ENCODE measurements at places on chromosomes 16 and 17.

GRCh38 chr16:84044118-84044488 lies 1.5 kb upstream of the SLC38A8 start:
- peak; percentile 21 for DNase-seq

DNA sequence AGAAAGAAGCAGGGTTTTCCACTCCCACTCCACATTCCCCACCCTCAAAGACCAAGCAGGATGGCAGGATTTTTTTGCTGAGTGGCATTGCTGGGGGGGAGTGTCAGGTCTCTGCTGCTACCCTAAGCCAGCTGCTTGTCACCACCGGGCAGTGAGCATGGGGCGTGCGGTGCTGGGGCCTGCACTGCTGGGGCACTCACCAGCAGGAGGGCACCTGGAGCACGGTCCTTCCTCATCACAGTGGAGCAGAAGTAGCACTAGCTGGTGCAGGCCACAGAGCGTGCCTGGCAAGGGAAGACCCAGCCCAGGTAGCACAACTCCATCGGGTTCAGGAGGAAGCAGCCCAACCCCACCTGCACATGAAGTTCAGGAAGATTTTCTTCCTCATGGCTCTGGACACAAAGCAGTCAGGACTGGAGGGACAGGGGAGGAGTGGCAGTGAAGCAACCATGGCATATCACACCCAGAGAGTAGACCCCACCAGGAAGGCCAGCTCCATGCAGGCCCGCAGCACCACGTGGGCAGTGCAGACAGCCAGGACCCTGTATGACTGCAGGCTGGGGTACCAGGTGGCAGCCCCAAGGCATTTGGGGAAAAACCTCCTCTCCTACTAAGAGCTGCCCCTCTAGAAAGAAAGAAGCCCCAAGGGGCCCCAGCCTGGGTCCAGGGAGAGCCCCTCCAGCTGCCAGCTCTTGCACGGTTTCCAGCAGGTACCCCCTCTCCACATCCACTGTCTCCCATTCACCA lies 16.7 kb upstream of the MYO18A start:
- no peak for DNase-seq

GRCh38 chr16:67254801-67255552 lies 6.2 kb downstream of the SLC9A5 start:
- no peak for DNase-seq

DNA sequence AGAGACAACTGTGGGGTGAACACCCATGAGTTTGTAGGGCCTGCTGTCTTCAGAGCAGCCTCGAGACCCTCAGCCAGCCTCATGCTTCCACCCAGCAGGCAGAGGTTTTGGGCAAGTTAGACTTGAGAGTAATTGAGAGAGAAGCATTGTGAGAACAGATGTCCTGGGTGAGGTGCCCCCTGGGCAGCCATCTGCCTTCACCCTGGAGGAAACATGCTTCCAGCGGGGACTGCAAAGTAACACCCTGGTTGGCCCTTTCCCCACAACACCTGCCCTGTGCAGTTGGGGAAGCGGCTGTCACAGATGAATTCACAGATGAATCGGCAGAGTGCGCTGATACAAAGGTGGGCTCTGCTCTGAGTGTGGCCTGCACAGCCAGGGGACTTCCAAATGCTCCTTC lies 23.4 kb downstream of the ATPAF2 start:
- DNase-seq: no peak

GRCh38 chr16:58037365-58038057 lies 12.0 kb downstream of the MMP15 start:
- DNase-seq: no peak

DNA sequence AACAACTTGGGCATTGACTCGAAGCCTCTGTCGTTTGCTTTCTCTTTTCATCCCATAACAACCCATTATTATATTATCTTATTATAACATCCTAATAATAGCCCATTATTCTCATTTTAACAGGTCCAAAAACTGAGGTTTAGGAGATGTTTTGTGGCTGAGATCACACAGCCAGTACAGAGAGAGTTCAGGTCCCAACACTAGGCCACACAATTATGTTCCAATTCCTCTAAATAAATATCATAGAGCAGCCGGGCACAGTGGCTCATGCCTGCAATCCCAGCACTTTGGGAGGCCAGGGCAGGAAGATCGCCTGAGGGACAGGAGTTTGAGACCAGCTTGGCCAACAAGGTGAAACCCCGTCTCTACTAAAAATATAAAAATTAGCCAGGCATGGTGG lies 40.3 kb upstream of the KIFC3 start:
- DNase-seq: no peak

GRCh38 chr16:81293909-81294802 lies 20.6 kb upstream of the GAN start:
- no peak for DNase-seq

DNA sequence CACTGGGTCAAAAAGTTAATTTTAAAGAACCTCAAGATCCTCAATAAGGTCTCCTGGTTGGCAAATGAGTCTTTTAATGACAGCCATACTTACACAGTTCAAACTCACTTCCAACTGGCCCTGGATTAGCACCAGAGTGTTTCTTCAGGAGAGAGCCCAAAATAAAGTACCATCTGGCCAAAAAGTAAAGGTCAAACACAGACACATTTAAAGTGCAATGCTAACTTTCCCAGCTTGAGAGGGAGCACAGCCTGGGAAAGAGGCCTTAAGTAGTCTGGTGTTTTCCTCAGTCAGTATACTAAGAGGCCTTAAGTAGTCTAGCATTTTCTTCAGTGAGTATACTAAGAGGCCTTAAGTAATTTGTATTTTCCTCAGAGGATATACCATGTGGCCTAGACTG lies 46.6 kb upstream of the ERN1 start:
- no peak for DNase-seq

GRCh38 chr16:74874123-74874522 lies 99.5 kb upstream of the FA2H start:
- no peak for DNase-seq

- DNase-seq: peak; percentile 75
Observed at GRCh38 chr17:74736513-74737298, at the start of gene RAB37. Gene RAB37 (plus strand): TSS chr17:74737256. CDS start chr17:74737273, 17 bp downstream.

- DNase-seq: peak; percentile 73
Observed at GRCh38 chr17:35433075-35433894, 985 bp upstream of the SLFN12 start.

DNA sequence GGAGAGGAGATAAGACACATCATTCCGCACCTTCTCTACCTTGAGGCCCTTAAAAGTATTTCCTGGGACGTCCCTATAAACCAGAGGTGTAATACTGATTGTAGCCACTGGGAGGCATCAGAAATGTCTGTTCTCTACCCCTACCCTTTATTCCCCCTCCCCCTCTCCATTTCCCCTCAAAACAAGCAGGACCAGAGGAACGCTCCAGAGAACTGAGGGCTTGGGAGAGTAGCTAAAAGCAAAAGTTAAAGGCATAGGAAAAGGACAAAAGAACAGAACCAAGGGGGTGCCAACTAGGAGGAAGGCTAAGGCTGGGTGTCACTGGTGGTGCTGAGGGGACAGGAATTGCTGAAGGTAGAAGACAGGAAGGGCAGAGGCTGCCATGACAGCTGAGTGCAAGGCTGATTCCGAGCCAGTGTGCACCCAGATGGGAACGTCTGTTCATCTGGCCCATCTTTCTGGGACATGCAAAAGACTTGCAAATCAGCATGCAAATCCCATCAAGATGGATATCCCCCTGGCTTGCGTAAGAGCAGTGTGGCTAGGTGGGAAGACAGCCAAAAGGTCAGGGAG lies 6.7 kb downstream of the CAMTA2 start:
- DNase-seq: no peak

- no peak for DNase-seq
Observed at GRCh38 chr16:4208341-4208751, 33.5 kb downstream of the SRL start.

GRCh38 chr17:52233176-52233575 lies 74.7 kb upstream of the CA10 start:
- no peak for DNase-seq

DNA sequence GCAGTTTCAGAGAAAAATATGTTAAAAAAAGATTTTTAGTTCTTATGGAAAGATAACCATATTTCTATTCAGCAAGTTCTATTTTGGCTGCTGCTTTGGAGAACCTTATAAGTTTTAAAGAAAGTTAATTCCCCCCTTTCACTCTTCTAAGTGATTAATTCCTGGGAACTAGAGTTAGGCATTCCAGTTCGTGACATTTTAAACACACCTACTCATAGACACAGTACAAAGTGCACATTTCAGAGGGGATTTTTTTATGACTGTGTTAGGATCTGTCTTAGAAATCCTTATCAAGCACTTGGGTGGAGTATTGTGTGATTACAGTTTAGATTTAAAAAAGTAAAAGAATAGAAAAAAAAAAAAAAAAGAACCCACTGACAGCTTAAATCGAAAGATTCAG lies 3.5 kb upstream of the CDH11 start:
- no peak for DNase-seq

GRCh38 chr17:44847586-44847985 lies at the start of gene HIGD1B:
Gene HIGD1B (plus strand): TSS chr17:44847883. CDS start chr17:44848153, 270 bp downstream.
- DNase-seq: no peak

- DNase-seq: no peak
Observed at GRCh38 chr17:61317779-61318178, 81.9 kb upstream of the TBX2 start.

- no peak for DNase-seq
Observed at GRCh38 chr17:80930335-80931279, 61.0 kb upstream of the CHMP6 start.

- no peak for DNase-seq
Observed at GRCh38 chr16:1366712-1367299, 15.1 kb downstream of the GNPTG start.

GRCh38 chr17:69605571-69605970 lies 191.1 kb downstream of the MAP2K6 start:
- no peak for DNase-seq

GRCh38 chr17:17846645-17847044 lies 9.9 kb upstream of the SREBF1 start:
- no peak for DNase-seq

DNA sequence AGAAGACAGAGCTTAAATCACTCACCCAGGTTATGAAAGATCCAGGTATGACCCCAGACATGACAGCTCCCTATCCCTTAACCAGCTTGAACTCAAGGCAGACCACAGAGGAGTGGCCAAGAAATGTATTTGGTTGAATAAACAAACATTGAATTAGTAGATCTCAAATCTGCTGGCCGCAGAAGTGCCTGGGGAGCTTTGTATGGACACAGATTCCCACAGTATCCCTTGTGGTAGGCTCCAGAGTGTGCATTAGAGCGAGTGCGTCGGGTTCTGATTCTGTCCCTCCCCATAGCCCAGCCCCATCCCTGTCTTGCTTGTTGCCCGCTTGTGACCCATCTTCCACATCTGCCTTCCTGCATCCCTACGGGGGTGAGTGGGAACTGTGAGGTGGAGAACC lies 118.8 kb upstream of the FOXF1 start:
- DNase-seq: no peak

- no peak for DNase-seq
Observed at GRCh38 chr16:4604401-4604800, 10.3 kb downstream of the UBALD1 start.

GRCh38 chr17:32794533-32795246 lies 82.2 kb downstream of the MYO1D start:
- no peak for DNase-seq

DNA sequence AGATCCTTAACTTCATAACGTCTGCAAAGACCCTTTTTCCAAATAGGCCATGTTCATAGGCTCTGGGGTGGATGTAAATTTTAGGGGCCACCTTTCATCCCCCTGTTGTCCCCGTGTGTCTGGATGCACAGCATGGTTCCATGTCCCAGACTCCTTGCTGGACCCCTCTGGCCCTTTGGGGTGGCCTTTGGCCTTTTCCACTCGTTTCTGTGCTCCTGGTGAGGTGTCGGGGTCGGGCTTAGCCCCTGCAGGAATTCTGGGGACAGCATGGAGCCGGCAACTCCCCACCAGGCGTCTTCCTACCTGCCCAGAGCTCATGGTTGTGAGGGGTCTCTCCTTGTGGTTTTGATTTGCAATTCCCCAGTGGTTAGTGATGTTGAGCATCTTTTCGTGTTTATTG lies 183.5 kb downstream of the SEC14L1 start:
- DNase-seq: peak; percentile 41

DNA sequence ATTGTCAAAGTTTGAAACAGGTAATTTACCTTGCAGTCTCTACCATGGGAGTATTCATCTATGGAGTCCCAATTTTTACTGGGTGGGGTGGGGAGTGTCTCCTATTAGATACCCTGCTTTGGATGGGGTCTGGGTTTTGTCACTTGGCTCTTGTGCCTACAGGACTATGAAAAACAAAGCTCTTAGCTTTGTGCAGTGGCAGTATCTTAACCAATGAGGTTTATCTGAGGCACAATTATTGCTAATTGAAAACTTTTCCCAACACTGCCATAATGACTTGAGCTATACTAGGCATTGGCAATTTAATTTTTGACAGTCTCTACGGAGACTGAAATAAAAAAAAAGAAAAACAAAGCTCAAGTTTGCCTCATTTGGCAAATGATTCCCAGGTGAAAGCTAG lies 3.8 kb upstream of the ZFP90 start:
- DNase-seq: no peak

DNA sequence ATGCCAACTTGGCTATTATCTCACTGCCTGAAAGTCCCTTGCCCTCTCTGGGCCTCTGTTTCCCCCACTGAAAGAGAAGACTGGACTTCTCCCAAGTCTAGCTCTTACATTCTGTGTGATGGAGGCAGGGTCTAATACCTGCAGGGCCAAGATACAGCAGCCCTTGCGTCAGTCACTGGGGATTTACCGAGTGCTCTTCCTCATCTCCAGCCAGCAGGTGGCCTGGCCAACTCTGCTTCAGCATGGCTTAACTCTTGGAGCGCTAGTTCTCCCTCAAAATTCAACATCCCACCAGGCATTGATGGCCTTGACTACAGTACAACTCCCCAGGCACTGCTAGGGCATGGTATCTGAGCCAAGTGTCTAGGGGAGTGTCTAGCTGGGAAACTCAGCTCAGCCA lies 19.9 kb upstream of the MTMR4 start:
- no peak for DNase-seq

- no peak for DNase-seq
Observed at GRCh38 chr16:5027086-5027485, 6.6 kb downstream of the NAGPA start.

DNA sequence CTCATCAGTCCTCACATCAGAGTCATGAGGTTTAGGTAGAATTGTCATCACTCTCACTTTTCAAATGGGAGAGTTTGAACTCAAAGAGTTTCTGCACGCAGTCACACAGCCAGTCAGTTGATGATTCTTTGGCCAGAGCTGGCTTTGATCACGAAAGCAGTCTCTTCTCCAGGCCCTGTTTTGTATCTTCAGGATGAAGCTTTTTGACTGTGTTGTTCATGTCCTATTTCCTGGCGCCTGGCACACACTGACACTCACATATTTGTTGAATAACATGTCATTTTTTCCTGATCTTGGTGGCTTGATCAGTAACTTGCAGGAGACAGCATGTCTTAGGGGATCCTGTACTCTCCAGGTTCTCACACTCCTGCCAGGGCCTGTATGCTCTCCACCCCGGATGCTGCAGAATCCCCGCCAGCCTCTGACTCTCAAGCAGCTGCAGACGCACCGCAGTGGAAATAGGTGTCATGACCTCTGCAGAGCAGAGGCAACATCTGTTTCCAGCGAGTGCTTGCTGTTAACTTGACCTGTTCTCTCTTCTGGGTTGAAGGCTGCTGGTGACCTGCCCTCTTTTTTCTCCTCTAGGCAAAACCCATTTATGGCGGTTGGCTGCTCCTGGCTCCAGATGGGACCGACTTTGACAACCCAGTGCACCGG lies 33.0 kb downstream of the MPRIP start:
- DNase-seq: peak; percentile 47

GRCh38 chr16:3625911-3626732 lies 14.7 kb upstream of the SLX4 start:
- DNase-seq: no peak

- DNase-seq: peak; percentile 91
Observed at GRCh38 chr16:30740364-30741251, 7.6 kb upstream of the PHKG2 start.
